ENCODE measurements at places on chromosomes 13 and 19.

DNA sequence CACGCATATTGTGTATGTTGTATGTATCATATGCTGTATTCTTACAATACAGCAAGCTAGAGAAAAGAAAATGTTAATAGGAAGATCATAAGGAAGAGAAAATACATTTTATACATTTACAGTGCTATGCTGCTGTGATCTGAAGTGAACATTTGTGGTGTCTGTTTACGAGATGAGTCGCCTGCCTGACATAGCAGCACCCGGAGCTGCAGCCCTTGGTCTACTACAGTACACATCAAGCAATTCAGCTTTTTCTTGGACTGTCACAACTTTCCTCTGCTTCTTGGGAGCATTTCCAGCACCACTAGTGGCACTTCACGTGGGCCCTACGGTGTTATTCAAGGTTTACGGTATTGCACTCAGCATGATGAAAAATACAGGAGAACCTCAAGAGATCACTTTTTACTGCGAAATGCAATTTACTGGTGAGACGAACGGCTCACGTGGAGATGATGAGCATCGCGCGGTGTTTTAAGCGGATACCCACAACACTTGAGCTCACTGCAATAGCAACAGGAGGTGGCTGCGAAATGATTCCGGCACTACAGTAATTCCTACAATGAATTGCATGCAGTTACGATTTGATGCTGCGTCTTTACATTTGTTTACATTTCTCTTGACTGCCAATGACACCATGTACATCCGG is 308.4 kb downstream of the FGF9 start:
- no peak for DNase-seq

DNA sequence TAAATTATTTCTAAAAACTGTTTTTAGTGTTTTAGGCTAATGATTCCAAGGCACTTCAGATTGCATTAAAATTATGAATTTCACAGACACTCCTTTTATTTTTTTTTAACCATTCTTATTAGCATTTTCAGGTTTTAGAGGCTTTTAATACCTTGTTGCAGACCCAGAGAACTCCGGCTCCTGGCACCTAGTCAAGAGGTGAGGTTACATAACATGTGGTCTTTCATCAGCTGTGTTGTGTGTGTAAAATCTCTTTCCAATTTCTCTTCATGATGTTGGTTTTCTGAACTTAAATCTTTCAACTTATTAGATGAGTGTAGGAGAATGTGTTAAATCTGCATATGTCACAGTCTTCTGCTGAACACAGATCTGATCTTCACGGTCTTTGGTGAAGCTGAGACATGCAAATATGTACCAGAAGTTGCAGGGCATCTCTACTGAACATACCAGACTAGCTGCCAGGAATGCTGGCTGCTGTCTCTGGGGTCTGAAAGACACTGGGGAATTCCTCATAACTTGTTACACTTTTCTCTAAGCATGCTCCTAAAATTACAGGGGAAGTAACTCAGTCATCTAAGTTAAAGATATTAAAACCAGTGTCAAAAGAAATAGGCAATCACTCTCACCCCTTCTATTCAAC is 1165.3 kb downstream of the EFNB2 start:
- DNase-seq = no peak

- DNase-seq = no peak
These were observed 40.7 kb upstream of the N4BP2L1 start for GRCh38 chr13:32468502-32469142.

DNA sequence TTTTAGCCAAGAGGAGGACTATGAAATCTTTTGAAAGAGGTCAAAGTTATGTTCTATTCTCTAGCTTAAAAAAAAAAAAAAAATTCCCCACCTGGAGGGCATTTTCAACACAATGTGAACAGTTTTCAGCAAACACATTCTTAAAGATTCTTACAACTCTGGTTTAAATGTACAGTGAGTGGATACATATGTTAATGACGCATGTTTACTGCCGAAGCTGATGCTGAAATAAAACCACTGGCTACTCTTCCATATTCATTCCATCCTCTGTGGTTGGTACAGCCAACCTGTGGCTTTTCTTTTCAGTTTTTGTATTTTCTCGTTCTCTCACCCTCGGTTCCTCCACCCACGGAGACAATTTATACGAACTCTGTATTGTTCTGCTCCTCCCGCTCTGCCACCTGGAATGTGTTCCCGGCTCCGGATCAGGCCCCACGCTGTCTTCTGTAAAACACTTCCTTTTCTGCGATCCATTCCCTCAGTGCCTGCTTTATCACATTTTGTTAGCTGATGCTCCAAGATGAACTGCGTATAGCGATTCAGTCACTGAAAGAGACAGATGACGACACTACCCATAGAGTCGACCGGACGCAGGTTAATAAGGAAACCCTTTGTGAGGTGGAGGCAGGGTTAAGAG is 466.4 kb upstream of the ARGLU1 start:
- no peak for DNase-seq

GRCh38 chr13:47120282-47120681 is 223.4 kb upstream of the HTR2A start:
- no peak for DNase-seq

DNA sequence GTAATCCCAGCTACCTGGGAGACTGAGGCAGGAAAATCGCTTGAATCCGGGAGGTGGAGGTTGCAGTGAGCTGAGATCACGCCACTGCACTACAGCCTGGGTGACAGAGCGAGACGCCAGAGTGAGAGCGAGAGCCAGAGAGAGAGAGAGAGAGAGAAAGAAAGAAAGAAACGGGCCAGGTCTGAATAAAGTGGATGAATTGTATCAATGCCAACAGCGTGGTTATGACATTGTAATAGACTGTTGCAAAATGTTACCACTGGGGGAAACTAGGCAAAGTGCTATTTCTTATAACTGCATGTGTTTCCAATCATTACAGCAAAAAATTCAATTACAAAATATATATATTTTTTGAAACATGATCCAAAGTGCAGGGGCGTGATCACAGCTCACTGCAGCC is 11.8 kb upstream of the BTBD2 start:
- no peak for DNase-seq

DNA sequence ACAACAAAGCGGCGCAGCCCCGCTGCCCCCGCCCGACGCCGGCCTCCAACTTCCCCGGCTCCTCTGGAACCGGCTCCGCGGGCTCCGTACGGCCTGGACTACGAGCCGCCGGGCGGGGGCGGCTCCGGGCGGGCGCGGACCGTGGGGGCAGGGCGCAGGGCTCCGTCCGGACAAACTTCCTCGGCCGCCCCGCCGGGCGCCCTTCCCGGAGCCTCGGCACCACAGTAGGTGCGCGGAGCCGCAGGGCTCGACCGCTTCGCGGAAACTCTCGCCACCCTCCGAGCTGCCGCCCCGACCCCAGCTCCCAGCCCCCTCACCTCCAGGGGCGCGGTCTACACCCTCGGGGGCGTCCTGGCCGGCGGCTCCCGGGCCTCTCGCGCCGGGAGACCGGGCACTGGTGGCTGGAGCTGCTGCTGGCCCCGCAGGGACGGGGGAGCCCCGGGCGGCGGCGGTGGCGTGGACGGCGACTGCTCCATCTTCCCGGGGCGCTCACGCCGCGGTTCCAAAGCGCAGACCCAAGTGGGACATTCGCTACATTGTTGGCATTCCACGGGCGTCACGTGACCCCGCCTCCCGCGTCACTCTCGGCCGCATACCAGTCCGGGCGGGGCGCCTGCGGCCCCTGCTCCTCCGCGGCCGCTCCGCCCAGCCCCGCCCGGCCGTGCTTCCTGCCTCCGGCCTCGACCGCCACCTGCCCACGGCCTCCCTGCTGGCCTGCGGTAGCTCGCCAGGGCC is at the start of gene LATS2:
TSS of gene LATS2 (minus strand) at position 558 of the 735 bp plus-strand sequence. CDS start 15,560 bp downstream, outside the sequence.
- peak; percentile 85 for DNase-seq

DNA sequence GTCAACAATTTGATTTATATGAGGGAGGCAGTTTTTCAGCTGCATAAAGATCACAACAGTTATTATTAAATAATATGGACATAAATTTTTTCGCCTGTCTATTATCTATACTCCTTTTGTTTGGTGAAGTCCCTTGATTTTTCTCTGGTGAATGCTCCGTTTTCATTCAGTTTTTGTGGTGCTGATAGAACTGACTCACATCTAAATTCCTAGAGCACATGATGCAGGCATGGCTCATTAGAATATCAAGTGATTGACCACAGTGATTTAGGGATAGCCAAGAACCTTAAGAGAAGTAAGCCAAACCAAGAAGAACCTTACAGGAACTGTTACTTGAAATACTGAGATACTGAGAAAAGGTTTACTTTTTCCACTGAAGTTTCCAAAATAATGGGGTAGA is 208.9 kb downstream of the PRR20E start:
- no peak for DNase-seq

DNA sequence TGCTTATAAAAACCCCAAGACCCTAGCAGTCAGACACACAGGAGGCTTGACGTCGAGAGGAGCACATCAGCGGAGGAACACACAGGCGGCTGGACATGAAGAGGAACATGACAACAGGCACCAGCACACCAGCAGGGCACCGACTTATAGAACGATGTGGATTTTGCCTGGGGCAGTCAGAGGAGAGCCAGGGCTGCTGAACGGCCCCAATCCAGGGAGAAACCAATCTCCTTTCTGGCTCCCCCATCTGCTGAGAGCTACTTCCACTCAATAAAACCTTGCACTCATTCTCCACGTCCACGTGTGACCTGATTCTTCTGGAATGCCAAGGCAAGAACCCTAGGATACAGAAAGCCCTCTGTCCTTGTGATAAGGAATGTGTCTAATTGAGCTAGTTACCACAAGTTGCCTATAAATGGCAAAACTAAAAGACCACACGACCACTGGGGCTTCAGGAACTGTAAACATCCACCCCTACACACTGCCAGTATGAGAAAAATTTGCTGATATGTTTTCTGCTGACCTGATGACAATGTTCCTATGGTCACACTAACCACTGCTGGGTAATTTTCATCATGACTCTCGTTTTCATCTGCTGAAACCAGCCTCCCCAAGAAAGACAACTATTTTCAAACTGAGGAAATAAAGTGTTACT is 35.8 kb upstream of the CEACAM21 start:
- no peak for DNase-seq

- no peak for DNase-seq
These were observed 6.4 kb downstream of the ZNF551 start for GRCh38 chr19:57688011-57688763.

- no peak for DNase-seq
These were observed at the start of gene LHB for GRCh38 chr19:49017041-49017665. Gene LHB (minus strand): TSS chr19:49017091. CDS start chr19:49017081, 10 bp downstream.

- no peak for DNase-seq
These were observed 18.5 kb upstream of the IGLON5 start for GRCh38 chr19:51292971-51293370.

- no peak for DNase-seq
These were observed 340.3 kb downstream of the OLFM4 start for GRCh38 chr13:53368948-53369347.

GRCh38 chr19:6373813-6374108 is 1.2 kb downstream of the ALKBH7 start:
- DNase-seq = no peak

Measured in Caki2 (cell line).